Fibroblast of skin of abdomen (primary cell): ENCODE measurements at places on chromosomes 6 and 20.

GRCh38 chr20:22305381-22305780 lies 279.0 kb downstream of the FOXA2 start:
- no peak for DNase-seq

DNA sequence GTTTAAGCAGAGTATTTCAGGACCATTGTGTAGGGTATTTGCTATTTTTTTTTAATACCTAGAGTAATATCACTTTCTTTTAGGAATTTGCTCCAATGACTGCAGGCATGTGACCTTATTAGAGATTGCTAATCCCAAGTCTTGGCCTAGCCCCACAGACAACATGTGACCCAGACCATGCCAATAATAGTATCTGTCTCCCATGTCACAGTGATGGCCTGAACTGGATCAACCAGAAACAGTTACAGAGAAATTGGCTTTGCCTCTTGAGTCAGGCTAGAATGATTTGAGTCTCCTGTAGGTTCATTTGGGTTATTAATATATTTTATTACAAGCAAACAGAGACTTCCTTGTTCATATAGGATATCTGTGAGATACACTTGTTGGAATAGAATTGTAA lies 116.8 kb downstream of the DNAH8 start:
- no peak for DNase-seq

DNA sequence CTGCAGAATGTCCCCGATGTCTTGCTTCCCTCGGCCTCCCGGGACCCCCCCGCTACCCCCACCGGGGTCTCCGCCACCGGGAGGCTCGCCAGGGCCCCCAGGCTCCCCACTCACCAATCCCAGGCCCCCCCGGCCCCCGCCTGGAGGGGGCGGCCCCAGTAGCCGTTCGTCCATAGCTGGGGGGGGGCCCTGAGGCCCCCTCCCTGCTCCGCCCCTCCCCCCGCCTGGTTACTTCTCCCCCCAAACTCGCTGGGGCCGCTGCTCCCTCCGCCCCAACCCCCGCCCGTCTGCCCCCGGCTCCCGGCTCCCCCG lies 304 bp downstream of the PBX2 start:
- no peak for DNase-seq

GRCh38 chr6:43929511-43929910 lies 159.5 kb downstream of the VEGFA start:
- no peak for DNase-seq

DNA sequence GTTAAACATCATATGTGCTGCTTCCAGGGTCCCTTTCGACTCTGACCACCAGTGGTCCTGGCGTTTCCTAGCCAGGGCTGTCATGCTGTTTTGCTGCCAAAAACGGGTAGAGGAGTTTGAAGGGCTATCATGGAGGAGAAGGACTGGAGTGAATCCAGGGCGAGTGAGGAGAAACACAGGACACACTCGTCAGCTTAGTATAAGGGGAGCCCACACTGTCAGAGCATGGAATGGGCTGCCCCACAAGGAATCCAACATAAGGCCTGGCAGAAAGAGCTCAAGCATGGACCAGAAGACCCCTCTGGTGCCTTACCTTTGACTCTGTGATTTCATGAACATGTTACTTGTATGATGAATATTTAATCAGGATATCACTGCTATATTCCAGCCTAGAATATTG lies 247.2 kb downstream of the NRN1 start:
- DNase-seq: no peak

DNA sequence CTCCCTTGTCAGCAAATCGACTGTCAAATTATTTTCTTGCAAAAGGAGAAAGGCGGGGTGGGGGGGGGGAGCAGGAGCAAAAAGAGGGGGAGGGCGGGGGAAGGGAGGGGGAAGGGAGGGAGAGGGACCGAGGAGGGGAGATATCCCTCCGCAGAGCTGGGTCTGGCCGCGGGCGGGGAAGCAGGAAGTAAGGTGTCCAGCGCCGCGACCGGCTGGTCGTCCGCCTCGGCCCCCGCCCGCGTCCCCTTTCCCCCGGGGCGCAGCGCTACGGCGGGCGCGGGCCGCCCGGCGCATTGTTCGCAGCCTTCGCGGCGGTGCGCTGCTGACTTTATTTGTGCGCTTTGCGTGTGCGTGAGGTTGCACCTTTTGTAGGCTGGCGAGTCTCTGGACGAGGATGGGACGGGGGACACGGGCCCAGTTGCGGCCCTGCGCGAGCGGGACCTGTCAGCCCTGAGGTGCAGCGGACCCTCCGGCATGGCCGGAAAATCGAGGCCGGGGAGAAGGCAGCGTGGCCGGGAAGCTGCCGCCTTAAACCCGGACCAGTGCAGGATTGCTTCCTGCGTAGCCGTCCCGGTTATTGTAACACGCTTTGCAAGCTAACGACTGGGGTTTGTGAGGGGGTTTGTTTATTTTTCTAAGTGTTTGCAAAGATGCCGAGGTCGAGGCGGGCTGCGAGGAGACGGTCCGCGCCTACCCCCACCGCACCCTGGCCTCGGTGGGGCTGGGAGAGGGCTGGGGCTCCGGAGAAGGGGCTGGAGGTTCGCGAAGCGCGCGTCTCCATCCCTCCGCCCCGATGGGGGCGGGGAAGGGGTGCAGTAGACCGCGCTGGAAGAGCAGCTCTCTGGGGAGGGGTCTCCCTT lies 675 bp upstream of the TRERF1 start:
- DNase-seq: peak; percentile 87

GRCh38 chr6:5061152-5061551 lies 24.0 kb upstream of the PPP1R3G start:
- DNase-seq: no peak

- DNase-seq: no peak
These were observed 92.9 kb downstream of the ANKRD60 start for GRCh38 chr20:58135441-58136148.

- no peak for DNase-seq
These were observed 2.1 kb downstream of the APOBEC2 start for GRCh38 chr6:41055149-41055548.

GRCh38 chr6:5638666-5639065 lies 368.1 kb downstream of the NRN1 start:
- DNase-seq: no peak

DNA sequence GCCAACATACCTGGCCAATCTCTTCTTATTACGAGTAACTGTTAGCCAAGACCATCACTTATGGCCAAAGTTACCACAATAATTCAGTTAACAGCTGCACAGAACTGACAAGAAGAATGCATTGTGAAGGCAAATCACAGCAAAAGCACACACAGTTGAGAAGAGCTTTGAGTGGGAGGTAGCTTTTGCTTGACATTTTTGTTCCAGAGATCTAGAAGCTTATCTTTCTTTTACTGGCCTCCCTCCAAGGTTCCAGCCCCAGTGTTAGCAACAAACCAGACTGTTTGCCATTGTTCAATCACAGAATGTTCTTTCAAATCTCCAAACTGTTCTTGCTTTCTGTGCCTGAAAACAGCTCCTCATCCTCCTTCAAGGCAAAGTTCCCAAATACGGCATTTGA lies 35.9 kb upstream of the IRAK1BP1 start:
- DNase-seq: peak; percentile 18

DNA sequence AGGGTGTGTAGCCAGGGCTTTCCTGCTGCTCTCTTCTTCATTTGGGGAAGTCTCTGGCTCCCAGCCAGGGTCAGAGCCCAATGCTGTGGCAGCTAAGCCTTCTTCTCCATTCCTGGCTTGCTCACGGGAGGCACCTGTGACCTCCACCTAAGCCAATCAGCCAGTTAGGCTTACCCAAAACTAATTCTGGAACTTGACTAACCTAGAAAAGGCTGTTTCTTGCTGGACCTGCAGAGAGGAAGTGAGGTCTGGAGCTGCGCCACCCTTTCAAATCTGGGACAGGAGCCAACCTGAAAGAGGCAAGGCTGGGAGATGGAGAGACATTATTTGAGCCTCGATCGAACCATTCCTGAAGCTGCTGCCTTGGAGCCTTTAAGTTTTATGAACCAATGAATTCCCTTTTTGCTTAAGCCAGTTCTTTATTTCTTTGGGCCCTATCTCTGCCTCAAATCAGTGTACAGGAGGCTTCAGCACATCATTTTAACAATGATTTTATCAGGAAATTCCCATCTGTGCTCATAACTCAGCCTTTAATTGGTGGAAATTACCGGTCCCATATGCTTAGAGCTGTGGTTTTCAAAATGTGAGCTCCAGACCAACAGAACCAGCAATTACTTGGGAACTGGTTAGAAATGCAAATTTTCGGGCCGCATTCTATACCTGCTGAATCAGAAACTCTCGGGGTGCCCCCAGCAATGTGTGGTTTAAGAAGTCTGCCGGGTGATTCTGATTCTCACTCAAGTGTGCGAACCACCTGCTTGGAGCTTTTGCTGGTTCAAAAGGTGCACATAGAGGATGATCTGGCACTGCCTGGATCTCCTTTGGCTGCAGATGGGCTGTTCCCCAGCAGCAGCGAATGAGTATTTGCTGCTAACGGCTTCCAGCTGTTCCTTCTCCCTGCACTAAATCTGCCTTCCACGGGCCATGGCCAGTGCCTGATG lies 97.4 kb upstream of the RNF24 start:
- peak; percentile 67 for DNase-seq

DNA sequence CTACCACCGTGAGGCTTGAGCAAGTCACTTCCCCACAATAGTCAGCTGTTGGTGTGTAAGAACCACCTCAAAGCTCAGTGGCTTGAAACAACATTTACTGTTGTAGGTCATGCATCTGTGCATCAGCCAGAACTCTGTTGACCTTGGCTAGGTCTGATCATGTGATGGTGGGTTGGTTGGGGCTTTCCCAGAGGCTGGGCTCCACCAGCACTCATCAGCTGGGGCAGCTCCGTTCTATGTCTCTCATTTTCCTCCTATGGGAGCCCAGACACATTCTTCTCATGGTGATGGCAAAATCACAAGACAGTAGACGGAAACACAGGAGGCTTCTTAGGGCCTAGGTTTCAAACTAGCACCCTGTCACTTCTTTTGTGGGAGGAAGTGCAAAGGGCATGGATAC lies 42.8 kb upstream of the PSMF1 start:
- DNase-seq: no peak

- DNase-seq: no peak
These were observed 5.2 kb upstream of the ABHD16B start for GRCh38 chr20:63856098-63856511.

DNA sequence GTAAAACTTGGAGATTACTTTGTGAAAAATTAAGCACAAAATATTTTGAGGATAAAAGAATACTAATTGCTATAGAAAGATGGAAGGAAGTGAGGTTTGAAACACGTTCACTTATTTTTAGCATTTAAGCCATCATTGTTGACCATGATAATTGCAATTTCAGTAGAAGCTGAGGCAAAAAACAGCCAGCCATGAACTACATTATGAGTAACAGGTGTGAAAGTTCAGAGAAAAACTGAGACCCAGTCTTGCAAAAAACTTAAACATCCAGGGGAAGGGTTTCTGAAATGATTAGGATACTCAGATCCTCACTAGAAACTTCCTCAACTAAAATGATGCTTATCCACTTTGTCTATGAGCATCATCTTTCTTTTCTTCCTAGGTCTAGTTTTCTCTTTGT lies 619.4 kb downstream of the PHF3 start:
- DNase-seq: no peak

GRCh38 chr6:5937936-5938706 lies 68.6 kb downstream of the NRN1 start:
- no peak for DNase-seq

DNA sequence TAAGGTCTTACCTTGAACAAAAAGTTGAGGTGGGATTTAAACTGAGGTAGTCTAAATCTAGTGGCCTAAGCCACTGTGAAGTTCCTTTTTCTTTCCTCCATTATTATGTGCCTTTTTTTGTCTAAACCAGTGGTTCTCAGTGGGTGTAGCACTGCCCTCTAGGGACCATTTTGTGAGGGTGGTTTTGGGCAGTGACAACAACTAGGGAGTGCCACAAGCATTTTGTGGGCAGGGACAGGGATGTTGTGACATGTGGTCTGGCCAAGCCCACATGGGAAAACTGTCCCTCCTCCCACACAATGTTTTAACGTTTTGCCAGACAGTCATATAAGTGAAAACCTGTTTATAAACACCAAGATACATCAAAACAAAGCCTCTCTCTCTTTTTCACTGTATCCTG lies 899.4 kb upstream of the FLRT3 start:
- DNase-seq: peak; percentile 33

DNA sequence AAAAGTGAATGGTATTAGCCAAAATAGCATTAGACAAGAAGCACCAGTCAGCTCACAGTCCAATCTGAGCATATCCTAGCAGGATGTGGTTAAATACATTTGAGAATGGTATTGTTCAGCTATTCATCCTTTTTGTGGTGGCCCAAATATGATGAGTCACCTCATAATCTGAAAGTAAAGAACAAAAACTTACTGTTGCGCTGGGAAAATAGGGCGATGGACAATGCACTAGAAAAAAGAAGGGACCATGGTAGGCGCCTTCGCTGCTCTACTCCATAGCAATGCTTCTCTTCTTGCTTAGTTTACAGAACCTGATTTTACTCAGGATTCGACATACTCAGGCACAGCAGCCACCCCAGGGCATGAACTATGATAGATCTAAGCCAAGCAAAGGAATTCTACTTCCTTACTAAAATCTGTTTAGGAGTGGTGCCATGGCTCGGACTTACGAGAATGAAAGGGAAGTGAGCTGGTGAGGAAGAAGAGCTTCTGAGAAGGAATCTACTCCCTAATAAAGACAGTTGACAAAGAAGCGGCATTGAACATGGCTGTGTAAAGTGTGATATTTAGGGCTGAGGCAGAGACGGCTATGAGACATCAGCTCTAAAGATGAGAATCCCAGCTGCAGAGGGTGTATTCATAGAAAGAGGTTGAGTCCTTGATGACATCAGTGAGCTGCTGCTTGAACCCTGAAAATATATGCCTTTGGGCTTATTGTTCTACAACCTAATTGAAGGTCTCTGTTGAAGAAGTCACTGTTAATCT lies 16.6 kb upstream of the FBXO9 start:
- DNase-seq: peak; percentile 93

GRCh38 chr6:113596387-113597230 lies 260.5 kb upstream of the MARCKS start:
- peak; percentile 52 for DNase-seq

- DNase-seq: peak; percentile 80
These were observed 156.1 kb downstream of the COL21A1 start for GRCh38 chr6:56091159-56091869.

DNA sequence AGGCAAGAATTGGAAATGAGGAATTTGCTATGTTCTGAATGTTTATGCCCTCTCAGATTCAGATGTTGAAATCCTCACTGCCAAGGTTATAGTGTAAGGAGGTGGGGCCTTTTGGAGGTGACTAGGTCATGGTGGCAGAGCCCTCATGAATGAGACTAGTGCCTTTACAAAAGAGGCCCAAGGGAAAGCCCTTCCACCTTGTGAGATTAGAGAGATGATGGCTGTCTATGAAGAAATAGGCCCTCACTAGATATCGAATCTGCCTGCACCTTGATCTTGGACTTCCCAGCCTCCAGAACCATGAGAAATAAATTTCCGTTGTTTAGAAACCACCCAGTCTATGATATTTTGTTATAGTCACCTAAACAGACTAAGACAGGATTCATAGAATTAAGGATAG lies 10.4 kb downstream of the ASIP start:
- DNase-seq: no peak

GRCh38 chr6:155147958-155148663 lies 115.7 kb upstream of the CLDN20 start:
- DNase-seq: no peak

GRCh38 chr20:26163890-26164289 lies 467.2 kb upstream of the ZNF337 start:
- peak; percentile 93 for DNase-seq
